Naive thymus-derived CD8-positive, alpha-beta T cell (primary cell): ENCODE measurements at places on chromosomes 12 and 14. TPM values are rescaled to one million over a fixed set of nuclear protein-coding genes. Genes with fewer than 3 reads are reported as not detected.

PLA2G1B gene
- not detected for total RNA-seq

DNA sequence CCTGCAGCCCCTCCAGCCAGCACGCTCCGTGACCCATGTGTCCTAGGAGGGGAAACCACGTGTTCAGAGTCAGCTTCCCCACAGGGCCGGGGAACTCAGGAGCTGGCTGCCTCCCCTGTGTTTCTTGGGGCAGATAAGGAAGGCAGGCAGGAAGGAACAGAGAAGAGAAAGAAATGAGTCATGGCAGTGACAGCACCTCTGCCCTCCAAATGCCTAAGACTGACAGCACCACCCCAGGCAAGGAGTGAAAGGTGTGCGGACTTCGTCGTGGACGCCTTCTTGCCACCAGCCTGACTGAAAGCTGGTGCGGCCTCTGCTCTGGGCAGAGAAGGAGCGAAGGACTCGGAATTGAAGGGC lies 167.0 kb upstream of the FKBP4 start:
- H3K4me1 ChIP-seq = peaks cover 6% of the 10 kb centered on the region
- no peaks in the 10 kb centered on the region for H3K36me3 ChIP-seq
- H3K27ac ChIP-seq = no peak overlapping the region

- H3K27me3 ChIP-seq = no peaks in the 10 kb centered on the region
- H3K4me1 ChIP-seq = peaks cover 52% of the 10 kb centered on the region
Observed at GRCh38 chr12:124539084-124540041, 28.0 kb downstream of the NCOR2 start.

GRCh38 chr12:94148739-94149118 lies 352 bp downstream of the PLXNC1 start:
- no peaks in the 10 kb centered on the region for H3K36me3 ChIP-seq
- DNase-seq = peak; percentile 30
- H3K27me3 ChIP-seq = no peaks in the 10 kb centered on the region
- H3K27ac ChIP-seq = no peak overlapping the region

DNA sequence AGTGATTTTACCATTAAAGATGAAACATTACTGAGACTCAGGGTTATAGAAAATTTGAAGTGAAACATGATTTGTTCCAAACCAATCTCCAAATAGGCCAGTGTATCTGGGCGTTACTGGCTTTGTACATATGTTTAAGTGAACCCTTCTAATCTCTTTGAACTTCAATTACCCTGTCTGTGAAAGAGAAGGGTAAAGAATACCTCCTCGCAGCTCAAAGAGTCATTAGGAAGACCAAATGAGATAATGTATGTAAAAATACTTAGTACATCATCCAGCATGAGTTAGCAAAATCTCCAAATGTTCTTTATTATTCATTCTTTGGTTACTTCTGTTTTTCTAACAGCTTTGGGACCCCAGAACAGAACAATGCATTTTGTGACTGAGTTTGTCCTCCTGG lies at the start of gene OR11H6:
TSS of gene OR11H6 (plus strand) at position 301 of the 400 bp plus-strand sequence. CDS start at position 301, 0 bp downstream.
- H3K27ac ChIP-seq = no peak within 1 kb of the TSS
- H3K36me3 ChIP-seq = no peaks in the 10 kb centered on the region
- no peaks in the 10 kb centered on the region for H3K4me1 ChIP-seq
- H3K27me3 ChIP-seq = peaks cover 14% of the 10 kb centered on the region
- no peak within 1 kb of the TSS for H3K4me3 ChIP-seq

GRCh38 chr14:75986439-75986765 lies 839 bp downstream of the IFT43 start:
- H3K4me1 ChIP-seq = peaks cover 29% of the 10 kb centered on the region
- H3K4me3 ChIP-seq = peak overlapping the region; percentile 87
- H3K27ac ChIP-seq = peak overlapping the region; percentile 95
- DNase-seq = no peak
- H3K36me3 ChIP-seq = no peaks in the 10 kb centered on the region

DNA sequence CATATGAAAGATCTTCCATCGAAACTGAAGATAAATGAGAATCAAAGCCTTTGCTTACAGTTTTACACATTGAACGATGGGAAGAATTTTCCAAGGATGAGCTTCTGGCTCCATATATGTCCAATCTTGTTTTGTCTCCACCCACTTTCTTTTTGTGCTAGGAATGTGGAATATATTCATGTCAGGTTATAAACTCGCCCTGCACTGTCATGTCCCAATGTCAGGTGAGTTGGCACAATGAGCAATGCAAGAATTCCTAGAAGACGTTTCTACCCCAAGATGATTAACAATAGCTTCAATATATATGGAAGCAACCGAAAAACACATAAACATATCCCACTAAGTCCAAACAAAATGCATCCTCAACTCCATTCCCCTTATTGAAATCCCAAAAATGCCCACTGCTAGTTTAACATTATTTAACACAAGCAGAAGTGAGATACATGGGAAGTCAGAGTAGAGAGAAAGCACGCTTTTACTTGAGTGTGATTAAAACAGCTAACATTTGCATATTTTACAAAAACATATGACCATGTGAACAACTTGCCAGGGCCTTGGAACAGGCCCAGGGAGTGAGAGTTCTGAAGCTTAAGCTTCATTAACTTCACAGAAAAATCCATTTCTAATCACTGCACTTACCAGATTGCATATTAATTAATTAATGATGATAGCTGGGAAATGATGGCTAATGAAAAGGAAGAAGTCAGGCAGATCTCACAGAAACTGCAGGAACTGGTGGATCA lies 233.9 kb downstream of the GXYLT1 start:
- H3K4me3 ChIP-seq = no peak overlapping the region
- H3K27me3 ChIP-seq = peaks cover 17% of the 10 kb centered on the region
- DNase-seq = no peak
- H3K27ac ChIP-seq = no peak overlapping the region

GRCh38 chr14:64569138-64569631 lies 19.4 kb downstream of the PPP1R36 start:
- no peak for DNase-seq
- no peak overlapping the region for H3K27ac ChIP-seq
- no peaks in the 10 kb centered on the region for H3K36me3 ChIP-seq
